Brain (organoid and tissue), 16 donors: ENCODE measurements at places on chromosomes 3 and 15. TPM values are rescaled to one million over a fixed set of nuclear protein-coding genes. Genes with fewer than 3 reads are reported as not detected.

Gene BFSP2
- polyA plus RNA-seq, result 1.0 TPM

Gene PLA2G4B
- polyA plus RNA-seq, result 1.2 TPM

Gene MFSD1
- polyA plus RNA-seq, result 28.5 TPM

Gene KCNMB2
- polyA plus RNA-seq, result 22.3 TPM

Gene NDN
- 64.0 TPM for polyA plus RNA-seq

Gene GOLGA6L7
- polyA plus RNA-seq, result not detected

Gene REC114
- polyA plus RNA-seq, result not detected

Gene CCNL1
- 12.6 TPM for polyA plus RNA-seq

Gene BCL2A1
- not detected for polyA plus RNA-seq

Gene IGSF11
- polyA plus RNA-seq, result 11.9 TPM

Gene TMEM108
- polyA plus RNA-seq, result 95.9 TPM

Gene HACD2
- polyA plus RNA-seq, result 24.5 TPM

Gene CPB1
- 0.75 TPM for polyA plus RNA-seq

Gene FEZF2
- 4.6 TPM for polyA plus RNA-seq

Gene TTLL13
- not detected for polyA plus RNA-seq

Gene KBTBD12
- 3.0 TPM for polyA plus RNA-seq

Gene RYR3
- 1.0 TPM for polyA plus RNA-seq

Gene AADACL2
- polyA plus RNA-seq, result not detected

Gene SEC61A1
- 169 TPM for polyA plus RNA-seq

Gene PLXNB1
- polyA plus RNA-seq, result 70.1 TPM

Gene GADL1
- polyA plus RNA-seq, result 0.64 TPM

Gene FOXL2NB
- not detected for polyA plus RNA-seq

Gene CLDN18
- polyA plus RNA-seq, result not detected

Gene NANOGP8
- not detected for polyA plus RNA-seq
